ENCODE measurements at places on chromosomes 11 and 22.

DNA sequence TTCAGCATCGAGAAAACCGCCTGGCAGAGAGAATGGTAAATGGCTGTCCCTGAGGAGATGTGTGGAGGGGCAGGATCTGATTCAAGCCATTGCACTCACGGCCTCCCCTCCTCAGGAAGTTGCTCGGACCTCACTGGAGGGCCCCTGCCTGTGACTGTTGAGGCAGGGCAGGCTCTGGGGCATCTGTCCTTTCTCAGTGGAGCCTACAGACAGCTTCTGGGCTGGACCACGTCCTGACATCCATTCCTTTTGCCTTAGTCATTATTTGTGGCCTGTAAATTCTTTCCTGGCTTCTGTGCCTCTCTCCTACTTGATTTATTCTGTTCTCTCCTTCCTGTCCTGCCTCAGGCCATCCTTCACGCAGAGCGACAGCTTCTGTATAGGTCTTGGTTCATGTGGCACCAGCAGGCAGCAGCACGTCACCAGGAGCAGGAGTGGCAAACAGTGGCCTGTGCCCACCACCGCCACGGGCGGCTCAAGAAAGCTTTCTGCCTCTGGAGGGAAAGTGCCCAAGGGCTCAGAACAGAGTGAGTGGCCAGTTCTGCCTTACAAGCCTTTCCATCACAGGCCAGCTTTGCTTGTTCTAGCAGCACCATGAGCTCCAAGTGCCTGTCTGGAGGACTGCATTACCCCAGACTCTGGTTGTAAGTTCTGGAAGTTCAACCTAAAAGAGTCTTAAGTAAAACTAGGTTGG is 59.6 kb downstream of the PISD start:
- DNase-seq: peak; percentile 98

DNA sequence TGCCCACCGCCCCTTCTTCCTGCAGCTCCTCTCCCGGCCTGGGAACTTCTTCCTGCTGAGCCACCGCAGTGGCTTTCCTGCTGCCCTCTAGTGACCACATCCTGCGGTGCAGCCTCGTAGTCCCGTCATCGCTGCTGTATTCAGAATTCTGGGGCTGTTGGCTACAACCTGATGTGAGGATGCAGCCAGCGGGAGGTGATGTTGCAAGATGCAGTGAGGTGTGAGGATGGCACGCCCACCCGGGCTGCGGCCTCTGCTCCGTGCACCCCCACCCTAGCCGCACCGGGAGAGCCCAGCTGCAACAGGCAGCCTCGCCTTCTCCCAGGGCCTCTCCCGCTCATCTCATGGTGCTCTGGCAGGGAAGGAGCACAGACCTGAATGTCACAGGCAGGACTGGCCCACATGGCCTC is 10.1 kb downstream of the CHST1 start:
- peak; percentile 55 for DNase-seq

DNA sequence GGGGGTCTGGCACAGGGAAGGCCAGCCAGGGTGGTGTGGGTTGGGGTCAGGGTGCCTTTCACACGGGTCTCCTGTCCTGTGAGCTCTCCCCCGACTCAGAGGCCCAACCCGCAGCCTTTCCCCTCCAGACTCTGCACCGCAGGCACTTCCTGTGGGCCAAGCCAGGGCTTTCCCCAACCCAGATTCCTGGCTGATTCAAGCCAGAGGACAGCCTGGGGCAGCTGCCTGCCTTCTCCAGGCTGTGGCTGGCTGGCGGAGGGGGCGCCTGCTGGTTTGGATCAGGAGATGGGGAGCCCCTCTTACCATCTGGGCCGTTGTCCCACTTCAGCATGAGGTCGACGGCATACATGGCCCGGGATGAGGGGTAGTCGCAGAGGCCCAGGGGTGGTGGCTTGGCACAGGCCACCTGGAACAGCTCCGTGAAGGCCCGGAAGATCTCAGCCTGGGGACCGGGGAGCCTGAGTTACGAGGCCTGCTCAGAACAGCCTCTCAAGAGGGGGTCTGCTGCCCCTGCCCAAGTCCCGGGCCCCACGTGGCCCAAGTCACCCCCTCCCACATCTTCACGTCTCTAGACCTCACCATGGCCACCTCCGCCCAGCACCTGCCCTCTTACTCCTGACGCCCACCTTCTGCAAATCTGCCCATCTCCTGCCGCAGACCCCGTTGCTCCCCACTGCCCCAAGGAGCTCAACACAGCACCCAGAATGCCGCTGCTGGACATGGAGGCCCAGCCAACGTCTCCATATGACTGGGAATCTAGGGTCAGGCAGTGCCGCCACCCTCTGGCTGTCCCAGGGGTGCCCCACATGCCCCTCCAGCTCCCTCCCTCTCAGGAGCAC is 17.3 kb downstream of the TSPO start:
- peak; percentile 74 for DNase-seq

- no peak for DNase-seq
These were observed 38.2 kb downstream of the CCDC83 start for GRCh38 chr11:85893395-85893794.

DNA sequence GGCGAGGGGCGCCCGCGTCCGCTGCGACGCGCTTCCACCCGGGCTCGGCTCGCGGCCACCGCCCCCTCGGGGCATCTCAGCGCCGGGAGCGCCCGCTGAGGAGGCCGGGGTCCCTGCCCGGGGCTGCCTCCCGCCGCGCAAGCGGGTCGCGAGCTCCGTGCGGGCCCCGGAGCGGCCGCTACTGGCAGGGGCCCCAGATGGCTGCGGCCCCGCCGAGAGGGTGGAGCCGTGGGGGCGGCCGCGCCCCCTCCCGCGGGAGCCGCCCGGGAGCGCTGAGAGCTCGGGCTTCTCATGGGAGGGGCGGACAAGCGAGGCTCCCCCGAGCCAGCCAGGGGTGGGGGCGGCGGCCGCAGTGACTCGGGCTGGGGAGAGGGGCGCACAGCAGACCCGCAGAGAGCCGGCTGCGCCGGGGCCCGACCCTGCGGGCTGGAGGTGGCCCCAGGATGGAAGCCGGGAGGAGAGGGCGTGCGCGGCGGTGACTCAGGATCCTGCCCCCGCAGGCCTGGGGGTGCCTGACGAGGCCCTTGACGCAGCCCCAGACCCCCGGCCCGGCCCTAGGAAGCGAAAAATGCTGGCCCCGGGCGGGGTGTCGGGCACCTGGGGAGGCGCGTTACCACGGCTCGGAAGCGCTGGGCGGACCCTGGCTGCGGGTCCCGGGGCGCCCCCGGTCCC is 603 bp upstream of the ZFTA start:
- DNase-seq: peak; percentile 51

- peak; percentile 42 for DNase-seq
These were observed 10.8 kb downstream of the LARGE2 start for GRCh38 chr11:45933131-45933831.

DNA sequence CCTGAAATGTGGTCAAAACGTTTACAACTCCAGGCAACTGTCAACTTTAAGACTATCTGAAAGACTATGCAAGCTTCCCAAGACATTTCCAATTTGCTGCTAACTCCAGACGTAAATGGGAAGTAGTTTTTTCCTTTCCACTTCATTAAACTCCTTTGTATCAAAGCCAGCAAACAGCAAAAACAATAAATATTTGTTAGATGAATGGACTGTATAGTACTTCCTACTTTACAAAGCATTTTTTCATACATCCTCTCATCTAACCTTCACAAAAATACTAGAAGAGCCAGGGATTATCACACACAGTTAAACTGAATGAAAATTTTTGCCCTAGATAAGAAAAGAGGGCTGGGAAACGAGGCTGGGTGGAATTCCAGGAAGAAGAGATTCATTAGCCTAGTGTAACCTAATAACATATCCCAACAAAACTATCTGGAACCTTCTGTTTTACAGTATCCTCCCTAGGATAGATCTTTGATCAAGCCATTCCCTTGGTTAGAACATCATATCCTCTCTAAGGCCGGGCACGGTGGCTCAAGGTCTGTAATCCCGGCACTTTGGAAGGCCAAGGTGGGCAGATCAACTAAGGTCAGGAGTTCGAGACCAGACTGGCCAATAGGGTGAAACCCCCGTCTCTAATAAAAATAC is 10.4 kb downstream of the NUP98 start:
- peak; percentile 22 for DNase-seq

- DNase-seq: no peak
These were observed 3.4 kb downstream of the KMT2A start for GRCh38 chr11:118439646-118440045.

DNA sequence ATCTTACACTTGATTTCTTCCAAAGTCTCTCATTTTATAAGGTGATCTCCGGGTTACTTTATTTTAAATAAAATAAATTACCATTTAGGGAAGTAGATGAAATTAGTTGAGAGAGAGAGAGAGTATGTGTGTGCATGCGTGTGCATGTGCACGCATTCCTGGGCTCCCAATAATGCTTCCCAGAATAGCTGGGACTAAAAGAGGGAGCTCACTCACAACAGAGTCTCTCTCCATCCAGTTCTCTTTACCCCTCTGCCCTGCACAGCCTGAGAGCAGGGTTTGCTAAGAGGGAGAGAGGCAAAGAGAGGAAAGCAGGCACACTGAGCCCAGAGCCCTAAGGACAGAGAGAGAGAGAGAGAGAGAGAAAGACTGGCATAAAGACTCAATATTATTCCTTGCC is 11.3 kb upstream of the TRIM44 start:
- no peak for DNase-seq

Data from EL (cell line).